ENCODE measurements at places on chromosomes 2 and 18.
A peak's percentile ranks its signal among the peaks of the same experiment; 100 is the strongest.

GRCh38 chr2:119523383-119523951 lies 816 bp downstream of the SCTR start:
- no peak for DNase-seq

GRCh38 chr2:12005886-12006681 lies 259.7 kb downstream of the LPIN1 start:
- no peak for DNase-seq

GRCh38 chr2:206381881-206382280 lies 61.5 kb upstream of the ADAM23 start:
- no peak for DNase-seq

GRCh38 chr2:237742191-237742590 lies 56.4 kb upstream of the RBM44 start:
- no peak for DNase-seq

DNA sequence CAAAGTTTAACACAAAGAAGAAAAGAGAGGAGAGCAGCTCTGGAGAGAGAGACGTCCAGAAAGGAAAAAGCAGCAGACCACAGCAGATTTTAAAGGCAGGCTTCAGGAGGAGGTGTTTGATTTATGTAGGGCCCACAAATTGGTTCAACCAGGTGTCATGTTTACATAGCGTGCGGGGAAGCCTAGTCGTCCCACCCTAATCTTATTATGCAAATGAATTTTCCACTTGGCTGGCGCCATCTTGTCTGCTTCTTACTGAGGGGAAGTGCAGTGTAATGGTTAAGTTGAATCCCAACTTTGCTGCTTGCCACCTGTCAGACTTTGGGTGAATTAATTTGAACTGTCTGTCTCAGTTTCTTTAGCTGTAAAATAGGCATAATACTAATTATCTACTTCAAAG lies 282.4 kb upstream of the CYRIA start:
- DNase-seq = no peak

GRCh38 chr18:9711361-9712129 lies 3.4 kb downstream of the RAB31 start:
- DNase-seq = no peak

GRCh38 chr2:88296247-88296646 lies 126.1 kb downstream of the THNSL2 start:
- DNase-seq = no peak

DNA sequence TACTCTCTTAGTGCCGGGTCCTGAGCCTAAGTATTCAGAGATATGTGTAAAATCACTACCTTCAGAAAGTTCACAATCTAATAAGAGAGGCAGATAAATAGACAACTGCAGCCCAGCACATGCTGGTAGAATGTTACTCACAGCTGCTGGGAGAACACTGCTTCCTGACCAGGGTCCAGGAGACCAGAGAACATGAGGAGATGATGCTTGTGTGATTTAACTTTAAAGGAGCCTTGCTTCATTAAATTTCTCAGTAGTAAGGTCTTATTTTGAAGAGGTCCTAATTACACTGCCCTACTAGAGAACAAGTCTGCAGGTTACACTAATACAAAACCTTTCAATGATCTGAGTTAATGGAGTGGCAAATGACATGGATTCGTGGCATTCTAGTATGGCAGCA lies 209.9 kb upstream of the TRIB2 start:
- no peak for DNase-seq

GRCh38 chr2:38398739-38399138 lies 21.7 kb upstream of the ATL2 start:
- no peak for DNase-seq

DNA sequence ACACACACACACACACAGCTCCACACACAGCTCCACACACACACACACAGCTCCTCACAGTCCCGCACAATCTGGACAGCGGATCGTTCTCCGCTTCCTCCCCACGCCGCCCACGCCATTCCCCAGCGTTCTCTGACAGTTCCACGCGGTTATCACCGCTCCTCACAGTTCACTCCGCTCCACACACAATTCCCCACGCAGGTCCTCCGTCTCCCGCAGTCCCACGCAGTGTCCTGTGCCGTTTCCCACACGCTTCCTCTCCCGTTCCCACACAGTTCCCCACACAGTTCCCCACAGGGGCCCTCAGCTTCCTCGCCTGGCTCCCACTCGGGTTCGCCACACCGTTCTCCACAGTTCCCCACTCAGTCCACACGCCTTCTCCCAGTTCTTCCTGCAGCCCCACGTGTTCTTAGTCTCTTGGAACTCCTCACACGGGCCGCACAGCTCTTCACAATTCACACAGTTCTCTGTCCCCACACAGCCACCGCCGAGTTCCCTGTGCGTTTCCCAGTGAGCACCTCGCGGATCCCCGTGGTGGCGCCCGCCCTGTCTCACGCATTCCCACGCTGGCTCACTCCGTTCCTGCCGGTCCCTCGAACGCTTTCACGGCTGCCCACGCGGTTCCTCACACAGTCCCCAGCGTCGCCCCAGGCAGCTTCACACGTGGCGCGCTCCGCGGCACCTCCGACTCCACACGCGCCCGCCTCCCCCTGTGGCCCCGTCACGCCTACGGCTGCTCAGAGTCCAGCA lies 38.4 kb downstream of the KIF1A start:
- DNase-seq = no peak

DNA sequence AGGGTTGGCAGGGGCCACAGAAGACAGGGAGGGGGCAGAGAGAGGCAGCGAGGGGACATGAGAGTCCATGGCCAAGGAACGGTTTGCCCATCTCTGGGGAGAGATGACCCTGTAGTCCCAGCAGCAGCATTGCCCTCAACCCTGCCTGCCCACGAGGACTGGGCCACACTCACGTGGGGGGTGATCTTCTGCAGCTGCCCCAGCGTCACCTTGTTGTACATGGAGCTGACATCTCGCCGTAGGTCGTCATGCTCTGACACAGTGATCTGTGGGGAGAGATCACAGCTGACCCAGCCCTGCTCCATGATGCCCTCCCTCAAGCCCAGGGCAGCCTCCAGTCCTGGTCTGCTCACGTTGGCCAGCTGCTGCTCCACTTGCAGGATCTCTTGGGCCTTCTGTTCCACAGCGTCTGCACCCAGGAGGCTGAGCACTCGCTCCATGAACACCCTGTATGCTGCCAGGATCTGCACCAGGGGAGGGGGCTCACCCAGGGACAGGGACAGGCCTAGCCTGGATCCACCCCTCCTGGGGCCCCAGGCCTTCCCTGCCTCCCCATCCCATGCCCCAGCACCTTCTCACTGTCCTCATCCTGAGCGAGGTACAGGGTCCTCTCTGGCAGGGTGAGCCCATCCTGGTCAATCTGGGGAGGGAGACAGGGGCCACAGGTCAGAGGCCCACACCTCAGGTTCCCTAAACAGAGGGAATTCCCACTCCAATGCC lies 2.8 kb downstream of the ECEL1 start:
- no peak for DNase-seq

DNA sequence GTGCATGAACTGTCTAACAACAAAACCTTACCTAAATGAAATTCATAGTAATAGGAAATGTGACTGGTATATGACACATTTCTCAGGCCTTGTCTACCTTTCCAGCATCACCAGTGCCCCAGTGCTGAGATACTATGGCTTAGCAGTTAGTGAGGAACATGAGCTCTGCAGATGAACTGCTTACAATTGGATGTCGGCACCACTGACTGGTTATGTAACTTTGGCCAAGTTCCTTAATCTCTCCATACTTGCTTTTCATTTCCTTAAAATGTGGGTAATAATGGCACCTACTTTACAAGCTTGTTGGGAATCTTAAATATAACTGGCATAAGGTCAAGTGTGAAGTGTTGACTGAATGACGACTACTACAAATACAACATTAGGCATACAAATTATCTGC lies 136.3 kb downstream of the OLA1 start:
- DNase-seq = no peak

GRCh38 chr2:222804351-222804750 lies 56.5 kb upstream of the ACSL3 start:
- DNase-seq = no peak

- no peak for DNase-seq
Observed at GRCh38 chr2:143935482-143935752, 584.5 kb downstream of the ZEB2 start.

GRCh38 chr2:160482673-160483072 lies 10.9 kb downstream of the RBMS1 start:
- no peak for DNase-seq

DNA sequence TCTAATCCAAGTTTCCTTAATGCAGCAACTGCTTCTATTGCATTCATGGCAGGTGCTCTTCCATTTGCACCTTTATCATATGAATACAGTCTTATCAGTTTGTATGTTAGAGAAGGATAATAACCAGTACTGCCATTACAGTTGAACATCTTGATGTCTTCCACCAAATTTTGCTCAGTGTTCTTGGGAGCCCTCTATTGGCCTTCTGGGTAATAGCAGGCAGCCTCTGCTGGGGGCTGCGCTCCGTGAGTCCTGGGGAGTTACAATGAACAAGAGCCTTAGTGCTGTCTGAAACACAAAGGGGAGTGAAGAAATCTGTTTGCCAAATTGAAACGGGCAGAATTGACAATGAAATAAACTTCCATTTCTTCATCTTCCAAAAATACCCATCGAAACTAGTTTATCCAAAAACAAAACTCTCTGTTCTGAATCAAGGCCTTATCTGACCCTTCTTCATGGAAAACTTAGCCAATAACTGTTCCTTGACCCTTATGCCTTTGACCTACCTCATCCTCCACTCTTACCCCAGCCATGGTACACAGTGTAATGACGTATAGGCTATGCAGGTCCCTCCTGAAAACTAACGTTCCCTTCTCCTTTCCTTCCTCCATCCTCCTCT lies 79.9 kb downstream of the ALK start:
- peak; percentile 48 for DNase-seq

- peak; percentile 12 for DNase-seq
Observed at GRCh38 chr2:216989340-216990129, 129.7 kb upstream of the TNP1 start.

- no peak for DNase-seq
Observed at GRCh38 chr2:105929516-105929915, 184.8 kb downstream of the NCK2 start.

DNA sequence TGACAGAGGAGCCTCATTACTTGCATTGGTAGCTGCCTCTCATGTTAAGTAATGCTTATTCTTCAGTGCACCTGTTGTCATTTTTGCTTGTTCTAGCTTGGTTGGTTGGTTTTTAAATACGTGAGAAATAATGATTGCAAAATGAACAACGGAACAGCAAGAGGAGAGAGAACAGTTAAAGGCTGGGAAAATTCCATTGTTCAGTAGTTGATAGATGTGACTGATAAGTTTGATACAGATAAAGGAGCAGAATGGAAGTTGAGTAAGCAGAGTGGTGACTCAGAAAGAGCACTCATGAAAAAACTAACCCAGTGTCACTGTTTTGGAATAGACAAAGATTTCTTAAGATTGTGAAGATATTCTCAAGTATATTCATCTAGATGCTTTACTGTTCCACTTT lies 50.5 kb downstream of the MTA3 start:
- no peak for DNase-seq

DNA sequence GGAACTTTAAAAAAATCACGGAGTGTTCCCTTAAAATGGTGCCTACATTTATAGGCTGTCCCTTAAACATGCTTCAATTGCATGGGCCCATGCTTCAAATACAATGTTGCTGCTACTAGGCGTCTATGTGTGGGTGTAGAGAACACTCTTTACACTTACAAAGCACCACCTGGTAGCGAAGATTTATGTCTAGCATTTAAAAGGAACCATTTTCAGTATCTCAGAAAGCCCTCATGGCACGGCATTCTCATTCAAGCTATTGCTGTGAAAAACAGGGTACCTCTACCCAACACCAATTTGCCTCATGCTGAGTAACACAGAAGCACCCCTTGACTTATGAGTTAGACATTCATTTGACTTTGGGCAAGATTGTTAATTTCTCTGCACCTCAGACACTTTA lies 112.9 kb upstream of the CNTNAP5 start:
- no peak for DNase-seq

GRCh38 chr2:115542331-115542730 lies 1099.9 kb downstream of the DPP10 start:
- no peak for DNase-seq

- no peak for DNase-seq
Observed at GRCh38 chr2:178674122-178674521, 133.1 kb downstream of the TTN start.

DNA sequence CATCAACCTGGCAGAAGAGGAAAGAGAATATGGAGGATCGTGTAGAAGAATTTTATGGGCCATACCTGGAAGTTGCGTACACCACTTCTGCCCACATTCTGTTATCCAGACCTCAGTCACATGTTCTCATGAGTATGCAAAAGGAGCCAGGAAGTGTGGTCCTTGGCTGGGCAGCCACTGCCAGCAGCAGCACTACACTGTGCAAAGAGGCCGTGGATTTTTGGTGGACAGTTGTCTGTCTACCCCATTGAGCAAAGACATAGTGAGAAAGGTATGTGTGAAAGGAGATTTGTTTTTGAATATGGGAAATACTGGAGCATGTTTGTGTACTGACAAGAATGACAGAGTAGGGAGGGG lies 68.1 kb downstream of the SDC1 start:
- DNase-seq = no peak

DNA sequence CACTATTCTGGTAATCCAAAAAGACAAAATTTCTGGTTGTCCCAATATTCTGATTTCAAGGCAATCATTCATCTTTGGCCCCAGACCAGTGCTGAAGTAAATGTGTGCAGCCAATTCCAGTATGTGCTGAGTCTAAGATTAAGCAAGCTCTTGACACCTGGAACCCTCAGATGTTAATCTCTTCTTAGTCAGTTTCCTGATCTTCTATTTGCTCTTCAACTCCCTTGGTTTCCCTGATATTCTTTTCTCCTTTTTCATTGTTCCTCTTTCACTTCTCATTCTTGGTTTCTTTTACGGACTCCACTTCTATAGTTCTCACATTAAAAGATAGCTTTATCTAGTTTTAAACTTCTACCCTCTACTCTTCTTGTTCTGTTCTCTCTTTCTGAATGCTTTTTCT lies 445.7 kb upstream of the FANCL start:
- DNase-seq = no peak

GRCh38 chr2:15041429-15041837 lies 408.9 kb downstream of the LRATD1 start:
- no peak for DNase-seq

GRCh38 chr2:62469548-62469947 lies 36.4 kb downstream of the TMEM17 start:
- DNase-seq = no peak

DNA sequence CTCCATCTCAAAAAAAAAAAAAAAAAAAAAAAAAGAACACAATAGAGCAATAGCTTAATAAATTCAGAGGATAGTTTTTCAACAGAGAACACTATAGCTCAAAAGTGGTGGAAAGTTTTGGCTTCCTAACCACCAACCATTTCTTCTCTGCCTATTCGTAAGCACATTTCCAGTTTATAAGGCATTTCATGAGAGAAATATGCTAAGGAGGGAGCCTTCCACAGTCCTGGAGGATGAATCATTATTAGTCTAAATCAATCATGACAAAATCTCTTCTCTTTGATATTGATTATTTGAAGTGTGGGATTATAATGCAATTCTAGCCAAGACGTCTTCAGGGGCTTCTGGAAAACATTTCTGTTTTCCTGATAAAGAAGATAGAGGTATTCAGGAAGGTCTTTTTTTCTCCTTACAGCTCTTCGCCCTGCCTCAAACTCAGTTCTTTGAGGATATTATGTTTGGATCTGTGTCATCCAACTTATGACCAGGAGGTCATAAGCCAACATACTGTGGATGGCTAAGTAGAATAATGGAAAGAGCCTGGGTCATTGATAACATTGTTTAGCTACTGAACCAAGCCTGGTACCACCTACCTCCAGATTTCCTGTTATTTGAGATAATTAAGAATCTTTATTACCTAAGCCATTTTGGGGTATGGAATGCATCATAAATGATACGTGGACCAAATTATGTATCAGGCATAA lies 207.3 kb downstream of the TRIB2 start:
- DNase-seq = no peak
